ENCODE measurements at places on chromosomes 5 and 9. TPM values are rescaled to one million over a fixed set of nuclear protein-coding genes. Genes with fewer than 3 reads are reported as not detected.

The FGFR4 gene
- total RNA-seq: 0.35 TPM

The TAF1L gene
- total RNA-seq: not detected

The WDR31 gene
- 22.4 TPM for total RNA-seq

The MAST4 gene
- total RNA-seq: 67.6 TPM

The OR1J1 gene
- not detected for total RNA-seq

The TAF11L5 gene
- not detected for total RNA-seq

The ACTBL2 gene
- total RNA-seq: not detected

The PTGDS gene
- 1,152 TPM for total RNA-seq

The IFNA13 gene
- not detected for total RNA-seq

The BHMT2 gene
- 3.3 TPM for total RNA-seq

The TMEM252 gene
- total RNA-seq: not detected

The ADAMTS19 gene
- 1.2 TPM for total RNA-seq

The ZNF484 gene
- 6.5 TPM for total RNA-seq

The GALNT12 gene
- total RNA-seq: 0.40 TPM

The IRX4 gene
- 10.7 TPM for total RNA-seq

The NSG2 gene
- not detected for total RNA-seq

The GLRA1 gene
- total RNA-seq: not detected

The OR1J2 gene
- not detected for total RNA-seq

The PCDHA3 gene
- total RNA-seq: 0.39 TPM

The CCL21 gene
- total RNA-seq: 1.5 TPM

The KCNV2 gene
- not detected for total RNA-seq

The HTR1A gene
- not detected for total RNA-seq

The NDUFAF2 gene
- total RNA-seq: 41.6 TPM

The REXO4 gene
- 9.6 TPM for total RNA-seq

The TICAM2 gene
- total RNA-seq: 2.6 TPM

The TMEM8B gene
- 17.9 TPM for total RNA-seq

The SPATA31E1 gene
- total RNA-seq: not detected

The GPSM1 gene
- 26.4 TPM for total RNA-seq

The PPP3R2 gene
- total RNA-seq: not detected

The TIMD4 gene
- not detected for total RNA-seq

The TTC16 gene
- total RNA-seq: 0.35 TPM

The LCN10 gene
- total RNA-seq: 10.1 TPM

The PCA3 gene
- not detected for total RNA-seq

The MEGF10 gene
- 0.69 TPM for total RNA-seq

The LHX3 gene
- total RNA-seq: not detected

The FGF18 gene
- total RNA-seq: 63.0 TPM

The MOB3B gene
- total RNA-seq: 1.8 TPM

The RPL35 gene
- 707 TPM for total RNA-seq

The TTF1 gene
- total RNA-seq: 16.8 TPM

The AQP7 gene
- 137 TPM for total RNA-seq

The IFNA8 gene
- total RNA-seq: not detected

The IL4 gene
- total RNA-seq: not detected

The SYNPO gene
- 590 TPM for total RNA-seq
